ENCODE measurements at places on chromosomes 7 and 10.

DNA sequence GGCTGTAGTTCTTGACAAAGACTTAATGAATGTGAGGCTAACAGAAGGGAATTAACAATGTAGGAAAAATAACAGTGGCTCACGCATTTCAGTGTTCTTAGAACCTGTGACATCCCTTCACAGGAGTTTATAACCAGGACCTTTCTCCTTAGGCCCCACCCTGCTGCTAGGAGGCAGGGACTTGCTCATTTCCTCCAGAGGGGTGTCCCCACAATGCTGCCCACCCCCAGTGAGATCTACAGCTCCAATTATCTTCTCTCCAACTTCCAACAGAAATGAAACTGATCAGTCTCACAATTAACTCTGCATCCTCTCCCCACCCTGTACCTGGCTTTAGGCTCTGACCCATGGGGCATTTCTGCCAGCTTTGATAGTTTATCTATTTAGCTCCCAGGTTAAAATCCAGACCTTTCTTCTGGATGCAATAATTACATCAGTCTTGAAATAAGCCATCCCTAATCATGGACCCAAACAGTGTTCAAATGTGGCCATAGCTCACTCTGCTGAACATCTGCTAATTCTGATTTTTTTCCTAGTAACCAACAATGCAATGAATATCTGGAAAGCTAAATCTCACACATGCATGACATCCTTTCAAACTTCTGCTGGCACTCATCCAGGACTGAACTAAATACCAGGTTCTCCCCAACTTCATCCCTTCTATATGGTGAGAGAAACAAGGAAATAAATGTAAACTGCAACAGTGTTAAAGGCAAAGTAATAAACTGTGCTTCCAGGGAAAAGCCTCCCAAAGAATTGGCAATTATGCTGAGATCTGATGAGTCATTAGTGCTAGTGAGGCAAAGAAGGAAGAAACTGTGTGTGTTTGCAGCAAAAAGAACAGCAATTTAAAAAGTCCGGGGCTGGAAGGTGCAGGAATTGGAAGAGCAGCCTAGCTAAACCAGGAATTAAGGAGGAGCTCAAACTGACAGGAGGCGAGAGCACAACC, 64.6 kb downstream of the HERPUD2 start:
- DNase-seq: no peak

DNA sequence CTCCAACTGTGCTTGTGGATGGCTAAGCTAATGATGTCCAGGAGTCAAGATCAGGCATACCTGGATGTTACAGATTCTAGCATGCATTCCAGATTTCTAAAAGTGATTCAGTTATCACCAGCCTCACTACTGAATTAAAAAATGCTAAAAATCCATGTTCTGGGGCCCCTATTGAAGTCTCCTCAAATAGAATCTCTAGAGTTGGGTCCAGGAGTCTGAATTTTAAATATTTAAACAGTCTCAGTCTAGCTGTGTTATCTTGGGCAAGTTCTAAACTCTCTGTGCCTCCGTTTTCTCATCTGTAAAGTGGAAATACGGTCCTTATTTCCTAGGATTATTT, 5.0 kb downstream of the ARID5B start:
- no peak for DNase-seq

DNA sequence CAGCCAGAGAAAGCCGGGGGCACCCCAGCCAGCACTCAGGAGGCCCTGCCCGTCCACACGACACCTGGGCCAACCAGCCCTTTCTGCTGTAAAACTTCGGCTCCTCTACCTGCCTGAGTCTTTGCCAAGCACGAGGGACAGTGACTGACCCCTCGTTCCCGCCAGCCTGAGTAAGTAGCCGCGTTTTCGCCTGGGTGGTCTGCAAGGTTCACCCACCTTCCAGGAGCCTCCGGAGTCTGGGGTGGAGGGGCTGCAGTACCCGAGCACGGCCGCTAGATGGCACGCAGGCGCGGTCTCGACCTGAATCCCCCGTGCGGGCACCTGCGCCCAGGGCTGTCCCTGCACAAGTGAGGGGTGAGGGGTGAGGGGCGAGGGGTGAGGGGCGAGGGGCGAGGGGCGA, 192.7 kb downstream of the PTPRN2 start:
- no peak for DNase-seq

DNA sequence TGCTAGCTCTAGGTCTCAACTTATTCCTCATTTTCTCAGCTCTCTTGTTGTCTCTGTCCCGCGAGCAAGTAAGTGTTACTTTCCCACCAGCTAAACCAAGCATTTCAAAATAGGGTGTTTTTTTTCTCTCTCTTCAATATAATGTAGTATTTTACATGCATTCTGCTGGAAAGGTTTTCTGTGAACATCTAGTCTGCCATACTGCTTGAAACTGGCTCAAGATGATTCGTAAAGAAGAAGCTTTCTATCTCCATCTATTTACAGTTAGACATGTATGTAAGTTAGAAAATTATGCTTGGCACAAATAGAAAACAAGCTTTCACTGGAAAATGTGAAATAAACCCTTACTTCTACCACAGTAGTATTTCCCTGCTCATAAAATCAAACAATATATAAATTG, 31.2 kb downstream of the C1QL3 start:
- no peak for DNase-seq

DNA sequence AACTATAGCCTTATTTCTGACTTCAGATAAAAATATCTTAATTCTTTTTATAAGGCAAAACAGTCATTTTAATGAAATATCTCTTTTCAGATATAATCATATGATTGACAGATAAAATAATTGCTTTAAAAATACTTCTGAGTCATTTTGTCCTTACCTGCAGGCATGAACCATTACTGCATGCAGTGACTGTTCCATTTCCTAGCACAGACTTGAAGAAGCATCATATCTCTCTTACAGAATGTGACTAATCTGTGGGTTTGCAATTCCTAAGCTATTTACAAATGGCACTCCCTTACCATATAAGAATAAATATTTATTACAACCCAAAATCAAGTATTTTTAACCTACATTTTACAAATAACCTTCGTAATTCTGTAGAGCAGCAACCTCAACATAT, 120.7 kb downstream of the SRPK2 start:
- DNase-seq: no peak

DNA sequence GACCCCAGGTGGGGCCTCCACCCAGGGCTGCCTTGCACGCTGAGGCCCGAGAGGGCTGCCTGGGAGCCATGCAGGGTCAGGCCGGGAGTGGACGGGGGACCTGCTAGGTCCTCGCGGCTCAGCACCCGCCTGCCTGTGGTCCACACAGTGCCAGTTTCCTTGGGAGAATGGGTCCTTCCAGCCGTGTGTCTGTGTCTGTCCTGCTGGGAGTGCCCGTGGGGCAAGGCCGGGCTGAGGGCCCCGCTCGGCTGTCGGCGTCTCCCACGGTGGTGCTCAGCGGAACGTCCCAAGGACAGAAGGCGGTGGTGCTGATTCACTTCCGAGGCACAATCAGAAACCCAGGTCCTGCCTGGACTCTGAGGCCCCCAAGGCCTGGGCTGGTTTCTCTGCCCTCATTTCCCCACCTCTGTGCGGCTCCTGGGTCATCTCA, 23.2 kb upstream of the GTPBP4 start:
- DNase-seq: no peak

DNA sequence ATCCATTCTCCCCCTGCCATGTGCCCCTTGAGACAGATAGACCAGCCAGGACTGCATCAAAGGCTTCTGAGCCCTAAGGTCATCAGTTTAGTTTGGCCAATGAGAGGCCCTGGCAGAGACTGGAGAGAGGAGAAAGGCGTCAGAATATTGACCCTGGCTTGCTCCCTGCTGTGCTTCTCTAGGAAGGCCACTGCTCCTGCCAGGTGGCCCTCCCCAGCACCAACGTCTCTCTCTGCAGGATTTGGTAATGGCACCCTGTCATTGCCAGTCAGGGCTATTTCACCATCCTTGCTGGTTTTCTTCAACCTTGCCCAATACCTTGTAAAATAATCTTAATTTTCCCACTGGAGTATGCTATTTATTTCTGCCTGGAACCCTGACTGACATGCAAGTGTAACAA, 38.8 kb upstream of the ZRANB1 start:
- no peak for DNase-seq

DNA sequence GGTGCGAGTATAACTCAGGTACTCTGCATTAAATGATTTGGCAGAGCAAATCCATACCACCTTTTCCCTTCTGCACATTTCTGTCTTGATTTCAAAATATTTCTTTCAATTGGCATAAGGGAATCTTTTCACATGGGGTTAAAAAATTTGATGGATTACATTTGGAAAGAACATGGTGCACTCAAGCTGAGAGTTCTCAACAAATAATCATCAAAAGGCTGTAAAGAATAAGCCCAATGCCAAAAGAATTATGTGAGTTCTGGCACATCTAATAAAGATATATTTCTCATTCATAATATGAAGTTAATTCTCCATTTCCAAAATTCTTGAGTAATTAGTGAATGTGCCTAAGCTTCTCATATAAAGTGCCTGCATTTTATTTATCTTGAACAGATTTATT, 223.1 kb downstream of the GPR37 start:
- no peak for DNase-seq

- DNase-seq: no peak
Observed at GRCh38 chr10:90988024-90988423, 67.1 kb upstream of the ANKRD1 start.

- DNase-seq: no peak
Observed at GRCh38 chr10:6271663-6272062, 68.9 kb downstream of the PFKFB3 start.

- no peak for DNase-seq
Observed at GRCh38 chr7:50341724-50342123, 37.2 kb downstream of the IKZF1 start.

DNA sequence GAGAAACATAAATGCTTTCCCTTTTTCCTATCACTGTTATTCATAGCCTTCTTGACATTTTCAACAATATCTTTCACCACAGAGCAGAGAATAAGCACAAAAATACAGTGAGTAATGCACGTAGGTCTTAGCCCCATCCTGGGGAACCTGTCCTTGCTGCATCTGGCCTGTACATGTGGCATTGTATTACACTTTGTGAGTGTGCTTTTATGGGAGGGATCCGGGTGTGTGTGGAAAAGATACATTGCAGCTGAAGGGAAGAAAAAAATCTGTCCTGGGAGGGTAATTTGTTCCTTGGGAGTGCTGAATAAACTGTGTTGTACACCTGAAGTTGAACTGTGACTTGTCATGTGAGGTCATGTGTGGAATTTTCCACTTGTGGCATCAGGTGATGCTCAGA, 422.7 kb upstream of the LRGUK start:
- no peak for DNase-seq

- DNase-seq: no peak
Observed at GRCh38 chr10:89653410-89653869, 8.4 kb upstream of the PANK1 start.

DNA sequence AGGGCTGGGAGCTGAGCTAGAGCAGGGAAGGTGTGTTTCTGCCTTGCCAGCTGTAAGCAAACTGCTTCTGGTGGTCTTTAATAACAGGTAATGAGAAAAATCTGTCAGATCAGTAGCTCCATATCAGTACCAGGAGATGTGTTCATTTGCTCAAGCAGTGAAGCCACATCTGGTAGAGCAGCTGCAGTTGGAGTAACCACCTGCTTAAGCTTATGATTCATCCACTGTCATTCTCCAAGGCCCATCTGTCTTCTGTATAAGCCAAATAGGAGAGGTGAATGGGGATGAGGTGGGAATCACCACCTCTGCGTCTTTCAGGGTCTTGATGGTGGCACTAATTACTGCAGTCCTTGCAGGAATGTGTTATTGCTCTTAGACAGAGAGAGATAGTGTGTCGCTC, 18.4 kb upstream of the COBL start:
- no peak for DNase-seq

DNA sequence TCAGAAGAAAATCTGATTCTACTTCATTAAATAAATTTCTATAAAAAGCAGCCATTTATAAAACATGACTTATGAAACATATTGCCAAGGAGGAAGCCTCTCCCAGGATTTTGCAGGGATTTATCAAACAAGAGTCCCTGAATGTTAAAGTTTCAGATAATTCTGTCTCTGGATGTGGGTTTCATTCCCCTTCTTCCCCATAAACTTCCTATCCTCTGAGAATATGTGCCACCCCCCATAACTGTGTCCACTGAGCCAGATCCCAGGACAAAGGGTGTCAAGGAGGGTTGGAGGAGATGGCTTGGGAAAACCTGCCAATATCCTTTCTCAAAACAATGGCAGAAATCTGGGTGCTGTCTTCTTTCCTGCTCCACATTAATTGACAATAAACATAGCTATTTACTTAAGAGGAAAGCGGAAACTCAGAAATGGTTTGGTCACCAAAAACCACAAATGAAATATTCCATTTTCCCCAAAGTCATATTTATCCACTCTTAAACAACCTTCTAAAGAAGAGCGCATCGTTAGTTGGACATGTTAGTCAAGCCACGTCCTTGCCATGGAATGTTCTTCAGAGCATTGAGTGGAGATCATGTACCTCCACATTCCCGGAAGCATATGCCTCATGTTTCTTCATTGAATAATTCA, 54.3 kb upstream of the AKR1E2 start:
- DNase-seq: no peak

GRCh38 chr7:129496653-129497052, 5.7 kb upstream of the SMKR1 start:
- DNase-seq: no peak

- no peak for DNase-seq
Observed at GRCh38 chr10:99368646-99369045, 39.5 kb downstream of the CNNM1 start.

DNA sequence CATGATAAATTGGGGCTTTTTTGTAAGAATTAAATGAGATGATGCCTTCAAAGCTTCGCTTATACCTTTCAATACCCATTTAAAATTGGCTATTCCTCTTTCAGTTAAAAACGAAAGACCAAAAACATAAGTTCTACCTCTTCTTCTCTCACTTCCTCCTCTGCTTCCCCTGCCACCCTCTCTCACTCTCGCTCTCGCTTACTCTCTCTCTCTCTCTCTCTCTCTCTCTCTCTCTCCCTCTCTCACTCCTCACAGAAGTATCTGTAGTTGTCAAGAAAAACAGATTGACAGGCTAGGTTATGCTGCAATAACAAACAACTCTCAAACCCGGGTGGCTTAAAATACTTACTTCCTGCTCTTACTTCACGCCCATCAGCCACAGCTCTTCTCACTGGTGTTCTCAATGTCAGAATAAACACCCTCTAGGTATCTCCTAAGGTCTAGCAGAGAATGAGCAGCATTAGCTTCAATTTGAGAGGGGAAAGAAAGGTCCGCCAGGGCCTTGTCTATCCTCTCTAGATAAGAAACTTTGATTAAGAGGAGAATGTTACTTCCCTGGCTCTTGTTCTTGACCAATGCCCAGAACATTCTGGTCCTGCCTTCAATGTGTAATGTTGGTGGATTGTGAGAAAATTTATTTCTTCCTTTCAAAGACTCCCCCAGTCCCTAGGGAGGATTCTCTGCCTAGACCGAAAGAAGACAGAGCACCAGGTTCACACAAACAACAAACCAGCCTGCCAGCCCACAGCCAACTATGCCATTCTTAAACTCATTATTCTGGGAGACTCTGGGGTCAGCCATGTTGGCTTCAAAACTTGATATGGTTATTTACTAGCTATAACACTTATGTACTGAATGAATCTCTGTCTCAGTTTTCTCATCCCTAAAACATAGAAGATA, 1028.7 kb downstream of the XPNPEP1 start:
- no peak for DNase-seq

- DNase-seq: no peak
Observed at GRCh38 chr7:2726316-2727018, 38.5 kb downstream of the AMZ1 start.

GRCh38 chr7:2111568-2111967, 121.2 kb downstream of the MAD1L1 start:
- DNase-seq: no peak

GRCh38 chr7:45067582-45067981, 21.2 kb downstream of the NACAD start:
- no peak for DNase-seq

- no peak for DNase-seq
Observed at GRCh38 chr10:95889830-95890229, 17.9 kb upstream of the CC2D2B start.

GRCh38 chr10:89082086-89082485, 91.5 kb downstream of the FAS start:
- DNase-seq: no peak

Measured in left cardiac atrium (tissue), 4 donors.